ENCODE measurements at places on chromosomes 11 and 22. TPM values are rescaled to one million over a fixed set of nuclear protein-coding genes. Genes with fewer than 3 reads are reported as not detected.

Gene TEF
- 21.0 TPM for total RNA-seq

DNA sequence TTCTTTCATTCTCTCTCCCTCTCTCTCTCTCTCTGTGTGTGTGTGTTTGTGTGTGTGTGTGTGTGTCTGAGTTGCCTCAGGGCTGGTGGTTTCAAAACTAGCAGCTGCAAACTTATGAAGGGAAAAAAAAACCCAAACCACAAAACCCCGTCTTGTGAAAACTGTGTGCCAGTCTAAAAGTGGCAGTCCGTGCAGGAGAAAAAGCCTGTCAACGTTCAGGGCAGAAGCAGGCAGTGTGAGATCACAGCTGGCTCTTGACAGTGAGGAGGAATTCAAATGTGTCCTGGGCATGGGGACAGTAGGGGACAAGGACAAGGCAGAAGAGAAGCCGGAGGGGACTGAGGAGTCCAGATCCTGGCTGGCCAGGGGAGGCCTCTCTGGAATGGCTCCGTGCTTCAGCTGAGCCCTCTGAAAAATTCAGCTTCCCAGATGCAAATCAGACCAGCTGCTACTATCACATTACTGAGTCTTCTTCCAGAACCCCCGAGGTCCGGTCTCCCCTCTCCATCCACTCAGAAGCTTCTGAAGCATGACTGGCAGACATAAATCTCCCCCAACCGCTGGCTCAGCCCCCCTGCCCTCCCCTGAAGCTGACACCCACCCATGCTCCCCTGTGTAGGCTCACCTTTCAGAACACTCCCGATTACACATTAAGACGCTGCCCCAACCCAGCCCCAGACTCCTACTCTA lies 31.9 kb downstream of the FLI1 start:
- peak; percentile 62 for DNase-seq

Gene OR51D1
- total RNA-seq: not detected

Gene MPEG1
- 18.4 TPM for total RNA-seq

GRCh38 chr11:79440571-79441460 lies at the start of gene TENM4:
Gene TENM4, minus strand, starts transcription at chr11:79441030. Its CDS starts 371,086 bp downstream, at chr11:79069944.
- peak; percentile 56 for DNase-seq

DNA sequence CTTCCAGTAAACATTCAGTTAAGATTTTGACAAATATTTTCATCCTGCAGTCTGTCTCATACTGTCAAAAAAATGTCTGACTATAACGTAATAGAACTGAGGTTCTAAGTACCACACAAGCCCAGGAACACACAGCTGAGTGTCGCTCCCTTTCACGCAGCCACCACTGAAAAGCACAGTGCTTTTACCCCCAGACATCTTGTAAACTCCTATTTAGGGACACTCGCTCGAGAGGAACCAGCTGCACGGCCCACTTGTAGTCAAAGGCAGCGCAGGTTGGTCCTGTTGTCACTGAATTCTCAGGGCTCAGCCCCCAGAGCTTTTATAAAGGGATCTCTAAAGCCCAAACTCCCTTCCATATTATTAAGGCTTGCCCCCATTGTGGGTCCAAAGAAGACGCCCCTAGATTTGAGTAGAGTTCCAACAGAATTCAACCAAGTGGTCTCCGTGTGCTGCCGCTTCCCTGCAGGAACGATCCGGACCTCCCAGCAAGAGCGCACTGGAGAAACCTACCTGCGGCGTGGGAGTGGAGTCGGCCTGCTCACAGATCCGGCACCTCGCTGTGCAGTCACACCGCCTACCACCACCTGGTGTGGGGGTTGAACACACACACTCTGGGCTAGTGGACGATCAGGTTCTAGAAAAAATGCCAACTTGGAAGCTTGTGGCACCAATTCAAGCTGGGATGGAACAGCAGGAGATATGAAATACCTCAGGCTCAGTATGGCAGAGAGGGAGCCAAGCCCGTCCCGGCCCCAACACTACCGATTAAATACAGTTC lies 23.4 kb downstream of the ASPHD2 start:
- peak; percentile 22 for DNase-seq

Gene TMPRSS6
- not detected for total RNA-seq
